Activated naive CD8-positive, alpha-beta T cell treated with anti-CD3 and anti-CD28 coated beads, Interleukin-2, amount 50 U/mL, for 16 hours (primary cell): ENCODE measurements at places on chromosomes 16 and 17.

- no peak for DNase-seq
Observed at GRCh38 chr17:41539071-41539492, 11.0 kb upstream of the KRT19 start.

DNA sequence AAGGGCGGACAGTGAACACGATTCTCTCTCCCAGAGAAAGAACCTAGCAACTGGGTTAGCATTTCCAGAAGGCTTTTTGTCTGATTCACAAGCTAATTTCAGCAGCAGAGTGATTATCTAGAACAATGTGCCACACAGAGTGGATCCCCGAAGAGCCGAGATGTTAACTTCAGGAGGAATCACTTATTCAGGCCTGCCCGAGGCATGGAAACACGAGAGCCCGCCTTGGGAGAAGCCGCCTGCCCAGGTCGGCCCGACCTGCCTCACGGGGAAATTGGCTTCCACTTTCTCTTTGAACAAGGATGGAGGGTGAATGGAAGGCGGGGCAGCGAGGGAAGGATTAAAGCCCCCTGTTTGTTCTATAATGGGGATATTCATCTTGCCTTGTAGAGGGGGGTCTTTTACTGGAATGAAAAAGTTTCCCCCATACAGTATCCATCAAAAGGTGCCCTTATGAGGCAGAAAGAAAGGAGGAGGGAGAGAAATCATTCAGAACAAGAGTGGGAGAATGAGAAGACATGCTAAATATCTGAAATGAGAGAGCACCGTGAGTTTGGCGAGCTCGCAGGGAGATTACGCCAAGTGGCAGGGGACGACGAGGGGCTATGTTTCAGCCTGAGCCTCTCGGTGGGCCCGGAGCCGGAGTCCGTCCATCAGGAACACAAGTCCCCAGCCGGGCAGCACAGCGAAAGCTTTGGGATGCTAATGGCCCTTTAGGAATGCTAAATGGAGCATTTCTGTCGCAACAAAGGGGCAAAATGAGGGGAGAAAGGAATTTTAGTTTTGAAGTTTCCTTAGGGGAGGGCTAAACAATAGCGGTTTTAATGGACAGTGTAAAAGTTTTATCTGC is 33.0 kb downstream of the NTN1 start:
- no peak for DNase-seq

GRCh38 chr17:49567871-49568694 is 7.6 kb upstream of the NXPH3 start:
- DNase-seq = peak; percentile 74

DNA sequence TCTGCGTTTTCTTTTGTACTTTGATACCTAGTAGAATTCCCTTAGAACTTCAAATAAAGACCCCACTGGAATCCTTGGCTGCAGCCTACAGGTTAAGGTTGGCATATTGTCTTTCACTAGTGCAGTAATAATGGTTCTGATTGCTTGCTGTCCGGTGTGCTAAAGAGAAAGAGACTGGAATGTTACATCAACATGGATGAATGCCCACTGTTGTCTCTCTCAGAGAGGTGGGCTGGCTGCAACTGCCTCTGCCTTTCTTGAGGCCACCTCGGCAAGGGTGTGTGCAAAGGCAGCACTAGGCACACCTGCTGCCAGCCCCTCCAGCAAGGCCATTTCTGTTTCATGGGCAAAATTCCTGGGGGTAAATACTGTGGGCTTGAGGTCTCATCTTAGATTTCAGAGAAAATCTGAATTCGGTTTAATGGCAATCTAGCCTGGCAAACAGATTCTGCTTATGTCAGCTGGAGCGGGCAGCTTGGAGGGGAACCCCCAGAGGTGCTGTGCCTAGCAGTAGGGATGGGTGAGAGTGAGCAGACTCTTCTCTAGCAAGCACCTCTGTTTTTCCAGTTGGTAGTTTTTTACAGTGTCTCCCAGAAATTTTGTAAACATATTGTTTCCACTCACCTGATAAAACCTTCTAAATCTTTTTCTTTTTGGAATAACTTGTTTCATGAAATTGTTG is 54.0 kb downstream of the MRTFB start:
- no peak for DNase-seq

- no peak for DNase-seq
Observed at GRCh38 chr17:30475206-30475605, 2.0 kb upstream of the GOSR1 start.

GRCh38 chr17:67506966-67507365 is 129.9 kb downstream of the PITPNC1 start:
- no peak for DNase-seq

GRCh38 chr16:66619534-66620428 is 15.3 kb downstream of the CMTM3 start:
- no peak for DNase-seq

DNA sequence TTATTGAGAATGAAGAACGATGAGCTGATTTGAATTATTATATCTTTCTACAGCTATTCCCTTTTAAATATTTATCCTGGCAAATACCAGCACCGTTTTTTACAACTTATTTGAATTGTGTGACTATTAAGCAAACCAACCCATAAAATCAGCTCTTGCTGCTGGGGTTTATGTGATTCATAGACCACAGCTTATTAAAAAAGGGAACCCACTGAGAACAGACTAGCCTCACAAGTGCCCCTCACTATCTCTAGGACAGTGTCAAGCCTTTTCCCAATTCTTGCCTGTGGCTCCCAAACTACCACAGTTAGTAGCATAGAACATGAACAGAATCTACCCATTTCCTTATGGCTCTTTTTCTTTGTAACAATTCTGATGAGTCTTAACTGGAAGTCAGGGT is 6.1 kb upstream of the LIG3 start:
- no peak for DNase-seq

- no peak for DNase-seq
Observed at GRCh38 chr17:6476810-6477179, 32.5 kb downstream of the PIMREG start.

GRCh38 chr17:44655983-44656710 is at the start of gene MEIOC:
MEIOC (plus strand) TSS chr17:44656468; CDS start chr17:44656614, 146 bp downstream.
- DNase-seq = peak; percentile 11

DNA sequence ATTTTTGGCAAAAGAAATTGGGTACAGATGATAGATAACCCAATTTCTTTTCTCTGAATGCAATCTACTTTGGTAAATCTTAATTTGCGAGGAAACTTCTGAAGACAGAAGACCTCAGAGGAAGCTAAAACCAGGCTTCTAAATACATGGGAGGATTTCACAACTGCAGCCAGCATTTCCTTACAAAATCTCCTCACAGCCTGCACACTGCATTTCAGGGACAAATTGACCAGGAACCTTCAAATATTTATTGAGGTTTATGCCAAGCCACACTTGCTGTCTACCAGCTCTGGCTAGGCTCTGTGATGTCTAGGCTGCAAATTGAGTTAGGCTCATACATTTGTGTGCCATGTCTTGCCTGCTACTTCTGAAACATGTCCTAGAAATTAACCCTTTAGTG is 167.3 kb upstream of the CDH5 start:
- DNase-seq = no peak

DNA sequence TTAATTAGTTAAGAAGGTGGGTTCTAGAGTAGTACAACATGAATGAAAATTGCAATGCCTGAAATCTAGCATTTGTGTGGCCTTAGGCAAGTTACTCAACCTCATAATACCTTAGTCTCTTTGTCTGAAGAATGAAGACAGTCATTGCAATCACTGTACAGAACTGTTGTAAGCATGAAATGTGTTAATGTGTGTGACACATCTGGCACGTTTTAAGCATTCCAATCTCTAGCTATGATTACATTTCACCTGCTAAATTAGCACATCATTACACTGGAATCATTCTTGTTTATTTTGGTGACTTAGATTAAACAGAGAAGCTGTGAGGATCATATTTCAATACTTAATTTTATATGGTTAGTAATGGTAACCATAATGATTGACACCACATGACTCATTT is 629.7 kb upstream of the KIF2B start:
- DNase-seq = no peak

- DNase-seq = no peak
Observed at GRCh38 chr17:67082107-67082506, 37.8 kb downstream of the CACNG1 start.

- no peak for DNase-seq
Observed at GRCh38 chr17:7548585-7549400, at the start of gene TNFSF12. TNFSF12 (plus strand) TSS chr17:7549058; CDS start chr17:7549154, 96 bp downstream.

- DNase-seq = no peak
Observed at GRCh38 chr17:60743799-60744198, 66.1 kb downstream of the BCAS3 start.

- no peak for DNase-seq
Observed at GRCh38 chr17:68195667-68196393, 52.0 kb upstream of the AMZ2 start.

GRCh38 chr17:57971572-57971971 is 16.4 kb upstream of the CUEDC1 start:
- no peak for DNase-seq

DNA sequence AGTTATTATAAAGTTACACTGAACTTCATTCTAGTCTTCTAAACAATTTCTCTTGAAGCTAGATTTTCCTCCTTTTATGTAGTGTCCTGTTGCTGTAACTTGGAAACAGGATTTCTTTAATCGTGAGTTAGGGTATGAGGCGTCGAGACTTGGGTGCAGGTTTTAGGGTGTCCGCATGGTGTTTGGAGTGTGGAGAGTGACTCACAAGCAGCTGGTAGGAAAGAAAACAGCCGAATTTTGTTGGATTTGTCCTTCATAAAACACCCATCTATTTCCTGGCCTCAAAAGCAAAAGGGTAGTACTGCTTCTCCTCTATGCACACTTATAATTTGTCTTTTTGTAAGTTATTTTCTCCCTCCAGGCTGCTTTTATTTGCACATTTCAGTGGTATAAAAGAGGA is 1.6 kb downstream of the RPTOR start:
- DNase-seq = no peak

- DNase-seq = peak; percentile 9
Observed at GRCh38 chr17:42928714-42929496, 28.3 kb downstream of the G6PC1 start.

GRCh38 chr16:56191156-56191815 is at the start of gene GNAO1:
GNAO1 (plus strand) TSS chr16:56191489; CDS start chr16:56192236, 747 bp downstream.
- no peak for DNase-seq

DNA sequence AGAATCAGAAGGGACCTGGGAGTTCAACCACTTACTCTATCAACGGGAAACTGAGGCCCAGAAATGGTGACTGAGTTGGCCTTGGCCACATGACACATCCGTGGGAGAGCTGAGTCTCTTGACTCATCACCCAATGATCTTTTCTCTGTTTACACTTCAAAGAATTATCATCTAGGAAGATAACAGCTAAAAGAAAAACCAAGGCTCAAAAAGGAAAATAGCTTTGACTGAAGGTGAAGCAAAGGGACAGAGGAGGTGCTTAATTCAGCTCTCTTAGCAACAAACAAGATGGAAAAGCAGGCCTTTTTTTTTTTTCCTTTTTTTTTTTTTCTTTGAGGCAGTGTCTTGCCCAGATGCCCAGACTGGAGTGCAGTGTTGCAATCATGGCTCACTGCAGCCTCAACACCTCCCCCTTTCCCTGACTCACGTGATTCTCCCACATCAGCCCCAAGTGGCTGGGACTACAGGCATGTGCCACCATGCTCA is 16.7 kb downstream of the ERCC4 start:
- DNase-seq = no peak

GRCh38 chr16:68355447-68356248 is 44.8 kb downstream of the PRMT7 start:
- DNase-seq = no peak

GRCh38 chr16:48617104-48617705 is 7.2 kb upstream of the N4BP1 start:
- no peak for DNase-seq

DNA sequence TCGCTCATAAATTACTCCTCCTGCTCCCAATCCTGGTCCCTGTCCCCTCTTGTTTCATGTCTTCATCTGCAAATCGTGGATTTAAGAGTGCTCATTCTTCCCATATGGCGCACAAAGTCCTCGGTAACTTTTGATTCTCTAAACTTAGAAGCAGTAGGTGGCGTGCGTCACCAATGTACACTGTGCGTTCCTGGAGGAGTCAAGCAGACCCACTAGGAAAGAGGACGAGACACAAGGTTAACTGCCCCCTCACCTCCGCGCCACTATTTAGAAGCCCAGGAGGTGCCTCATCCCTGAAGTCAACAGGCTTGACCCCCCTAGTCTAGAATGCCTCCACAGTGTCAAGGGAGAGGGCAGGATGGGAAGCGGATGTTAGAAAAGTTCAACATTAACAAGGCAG is 2.9 kb downstream of the SLC13A5 start:
- DNase-seq = no peak

DNA sequence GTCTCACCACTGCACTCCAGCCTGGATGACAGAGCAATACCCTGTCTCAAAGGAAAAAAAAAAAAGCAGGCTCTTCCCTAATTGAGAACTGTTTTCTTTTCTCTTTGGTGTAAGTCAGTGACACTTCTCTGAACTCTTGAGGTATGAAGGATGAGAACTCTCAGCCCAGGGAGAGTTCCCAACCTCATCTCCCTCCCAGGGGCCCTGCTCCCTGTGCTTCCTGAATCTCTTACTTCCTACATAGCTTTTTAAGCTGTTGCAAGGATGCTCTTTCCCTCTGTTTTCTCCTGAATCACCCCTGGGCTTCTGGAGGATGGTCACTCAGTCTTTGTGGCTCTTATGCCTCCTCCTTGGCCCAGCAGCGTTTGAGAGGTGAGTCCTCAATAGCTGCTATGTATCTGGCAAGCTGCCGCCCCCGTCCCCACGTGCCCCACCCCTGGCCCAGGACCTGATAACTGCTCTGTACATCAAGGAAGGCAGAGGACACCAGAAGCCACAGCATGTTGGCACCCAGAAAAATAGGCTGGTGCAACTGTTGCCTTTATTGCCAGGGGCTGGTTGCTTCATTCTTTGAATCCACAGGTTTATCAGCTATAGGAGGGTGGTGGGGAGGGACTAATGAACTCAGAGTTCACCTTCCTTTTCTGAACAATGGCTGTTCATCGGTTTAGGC is 24.0 kb downstream of the IGF2BP1 start:
- DNase-seq = no peak

DNA sequence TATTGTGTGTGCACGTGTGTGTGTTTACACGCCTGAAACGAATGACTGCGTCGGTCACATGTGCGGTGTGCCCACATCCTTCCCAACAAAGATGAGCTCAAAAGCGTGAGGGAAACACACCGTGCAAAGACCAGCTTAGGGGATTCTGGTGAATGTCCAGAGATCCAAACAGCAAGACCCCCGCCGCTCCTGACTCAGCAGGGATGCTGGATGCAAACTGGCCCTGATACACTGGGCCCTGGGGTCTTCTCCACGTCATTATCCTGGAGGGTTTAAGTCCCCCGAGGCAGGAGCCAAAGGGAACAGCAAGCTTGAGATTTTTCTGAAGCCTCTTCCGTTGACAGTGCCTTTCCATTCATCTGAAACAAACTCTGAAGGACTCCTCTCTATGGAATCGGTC is 59.2 kb downstream of the TBC1D16 start:
- DNase-seq = no peak

- no peak for DNase-seq
Observed at GRCh38 chr17:494601-495265, 142.1 kb upstream of the RPH3AL start.
